Activated CD4-positive, alpha-beta T cell treated with anti-CD3 and anti-CD28 coated beads, Interleukin-2, amount 50 U/mL, for 1 hour (primary cell): ENCODE measurements at places on chromosomes 6 and 20.

GRCh38 chr6:104527761-104528415 lies 331.8 kb downstream of the HACE1 start:
- DNase-seq, result no peak

GRCh38 chr20:44614525-44614924 lies 32.1 kb downstream of the PKIG start:
- no peak for DNase-seq

DNA sequence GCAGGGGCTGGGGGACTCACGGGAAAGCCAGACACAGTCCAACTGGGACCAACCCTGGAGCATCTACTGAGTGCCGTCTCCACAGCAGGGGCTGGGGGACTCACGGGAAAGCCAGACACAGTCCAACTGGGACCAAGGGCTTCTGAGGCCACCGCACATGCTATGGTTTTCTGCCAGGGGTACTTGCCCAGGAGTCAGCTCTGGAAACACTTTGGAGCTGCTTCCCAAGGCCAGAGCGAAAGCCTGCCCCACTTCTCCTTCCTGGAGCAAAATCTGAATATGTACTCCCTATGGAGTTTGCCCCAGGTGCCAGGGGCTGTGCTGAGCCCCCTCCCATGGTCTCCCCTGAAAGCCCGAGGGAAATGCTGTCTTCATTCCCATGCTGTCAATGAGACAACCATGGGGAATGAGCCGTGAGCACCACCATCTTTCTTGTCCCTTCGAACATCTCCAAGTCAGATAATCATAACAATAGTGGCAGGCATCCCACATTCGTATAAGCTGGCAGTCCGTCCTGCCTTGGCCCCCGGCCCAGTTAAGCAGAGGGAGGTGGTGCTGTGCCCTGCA lies 18.5 kb downstream of the PCK1 start:
- no peak for DNase-seq

DNA sequence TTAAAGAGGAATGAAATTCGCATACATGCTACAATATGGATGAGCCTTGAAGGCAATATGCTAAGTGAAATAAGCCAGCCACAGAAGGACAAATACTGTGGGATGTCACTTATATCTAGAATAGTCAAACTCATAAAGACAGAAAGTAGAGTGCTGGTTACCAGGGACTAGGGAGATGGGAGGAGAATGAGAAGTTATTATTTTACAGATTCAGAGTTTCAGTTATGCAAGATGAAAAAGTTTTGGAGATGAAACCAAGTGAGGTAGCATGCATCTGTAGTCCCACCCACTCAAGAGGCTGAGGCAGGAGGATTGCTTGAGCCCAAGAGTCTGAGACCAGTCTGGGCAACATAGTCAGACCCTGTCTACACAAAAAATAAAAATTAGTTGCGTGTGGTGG lies 82.5 kb upstream of the ARID1B start:
- no peak for DNase-seq

- no peak for DNase-seq
Measured at GRCh38 chr6:52726741-52727535, 36.3 kb downstream of the GSTA2 start.

DNA sequence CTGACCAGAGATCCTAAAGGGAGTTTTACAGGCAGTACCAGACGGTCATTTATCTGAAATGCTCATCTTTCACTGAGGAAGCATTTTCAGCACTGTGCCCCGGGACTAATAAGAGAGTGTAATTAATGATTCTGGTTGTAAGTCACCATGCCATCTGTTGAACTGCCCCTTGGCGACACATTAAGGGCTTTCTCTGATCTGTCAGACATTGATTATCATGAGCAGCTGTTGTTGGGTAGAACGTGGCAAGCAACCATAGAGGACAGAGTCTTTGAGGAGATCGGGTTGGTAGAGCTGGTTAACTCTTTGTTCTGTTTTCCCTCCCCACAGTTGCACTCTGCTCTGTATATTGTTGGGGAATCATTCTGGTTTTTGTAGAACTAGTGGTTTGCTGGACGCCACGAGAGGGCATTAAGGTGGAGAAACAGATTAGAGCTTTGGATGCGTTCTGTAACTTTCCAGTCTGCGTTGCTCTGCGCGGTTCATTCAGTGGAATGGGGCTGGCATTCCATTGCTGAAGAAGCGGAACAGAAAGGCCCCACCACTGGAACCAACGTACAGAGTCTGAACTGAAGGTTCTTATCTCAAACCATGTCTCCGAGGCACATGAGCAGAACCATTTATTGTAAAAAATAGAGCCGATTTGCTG lies 34.3 kb downstream of the RPRD1B start:
- DNase-seq, result no peak

DNA sequence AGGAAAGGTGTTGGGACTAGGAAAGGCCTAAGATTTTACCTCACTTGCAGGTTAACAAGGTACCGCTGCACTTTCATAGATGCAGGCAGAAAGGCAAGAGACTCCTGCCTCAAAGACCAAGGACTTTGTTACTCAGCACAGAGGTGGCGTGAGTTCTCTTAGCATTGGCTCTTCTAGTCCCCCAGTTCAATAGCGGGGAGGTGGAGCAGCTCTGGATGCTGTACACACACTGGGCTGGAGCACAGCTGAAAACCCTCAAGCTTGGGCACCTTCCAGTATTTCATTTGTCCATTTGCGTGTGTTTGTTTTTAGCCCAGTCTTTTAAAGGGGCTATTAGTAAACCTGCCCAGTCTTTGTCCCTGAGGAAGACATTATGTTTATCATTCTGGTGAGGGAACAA lies 345.2 kb downstream of the FARS2 start:
- DNase-seq, result no peak

GRCh38 chr6:162069995-162070394 lies 657.6 kb downstream of the PRKN start:
- no peak for DNase-seq

DNA sequence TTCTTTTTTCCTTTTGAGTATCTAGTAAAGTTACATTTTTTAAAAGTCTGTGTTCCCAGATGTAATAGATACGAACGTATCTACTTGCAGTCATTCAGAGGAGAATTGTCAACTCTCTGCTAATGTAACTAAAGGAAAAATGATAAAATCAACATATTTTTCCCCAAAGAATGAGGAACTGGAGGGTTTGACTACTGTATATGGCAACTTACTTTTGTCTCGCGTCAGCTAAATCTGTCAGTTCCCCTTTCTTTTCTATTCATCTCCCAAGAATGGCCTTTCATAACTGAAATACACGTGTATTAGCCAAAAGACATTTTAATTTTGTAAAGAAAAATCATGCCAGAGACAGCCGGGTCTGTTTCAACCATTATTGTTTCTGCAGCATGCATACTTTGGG lies 5.4 kb downstream of the EYA2 start:
- no peak for DNase-seq

DNA sequence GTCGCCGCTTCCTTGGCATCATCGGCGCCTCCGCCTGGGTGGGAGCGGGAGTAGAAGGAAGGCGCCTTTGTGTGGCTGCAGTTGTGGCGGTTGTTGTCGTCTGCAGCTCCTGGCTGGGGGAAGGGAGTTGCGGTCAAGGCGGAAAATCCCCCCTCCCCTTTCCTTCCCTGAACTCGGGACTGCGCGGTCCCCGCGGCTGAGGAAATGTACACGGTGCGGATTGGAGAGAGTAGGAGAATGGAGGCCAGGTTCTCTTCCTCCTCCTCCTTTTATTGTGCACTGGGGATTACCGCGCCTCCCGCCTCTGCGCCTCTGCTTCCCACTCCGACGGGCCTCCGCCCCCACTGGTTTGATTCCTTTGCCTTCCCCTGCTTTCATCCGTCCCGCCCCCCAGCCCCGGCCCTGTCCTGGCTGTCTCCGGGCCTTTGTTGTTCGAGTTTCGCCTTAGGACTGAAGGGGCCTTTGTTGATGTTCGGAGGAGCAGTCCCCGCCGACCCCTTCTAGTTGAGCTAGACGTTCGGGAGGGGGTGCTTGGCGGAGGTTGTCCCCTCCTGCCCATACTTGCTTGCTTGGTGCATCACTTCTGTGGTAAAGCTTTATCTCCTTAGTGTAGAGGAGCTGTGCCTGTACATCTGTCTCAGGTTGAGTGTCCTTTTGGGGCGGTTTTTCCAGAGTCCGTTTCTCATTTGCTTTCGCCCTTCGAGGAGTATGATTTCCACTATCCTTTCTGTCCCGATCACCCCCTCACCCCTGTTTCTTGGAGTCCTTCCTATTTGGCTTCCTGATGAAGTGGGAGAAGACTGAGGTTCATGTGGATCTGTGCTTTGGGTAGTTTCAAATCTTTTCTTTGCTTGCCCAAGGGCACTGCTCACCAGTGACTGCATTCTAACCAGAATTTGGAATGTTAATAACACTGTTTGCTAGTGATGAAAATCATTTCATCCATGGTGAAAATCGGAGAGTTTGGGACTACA lies 764 bp downstream of the ZNF292 start:
- DNase-seq, result peak; percentile 34

GRCh38 chr6:89321131-89321970 lies 6.3 kb upstream of the GABRR2 start:
- DNase-seq, result no peak

DNA sequence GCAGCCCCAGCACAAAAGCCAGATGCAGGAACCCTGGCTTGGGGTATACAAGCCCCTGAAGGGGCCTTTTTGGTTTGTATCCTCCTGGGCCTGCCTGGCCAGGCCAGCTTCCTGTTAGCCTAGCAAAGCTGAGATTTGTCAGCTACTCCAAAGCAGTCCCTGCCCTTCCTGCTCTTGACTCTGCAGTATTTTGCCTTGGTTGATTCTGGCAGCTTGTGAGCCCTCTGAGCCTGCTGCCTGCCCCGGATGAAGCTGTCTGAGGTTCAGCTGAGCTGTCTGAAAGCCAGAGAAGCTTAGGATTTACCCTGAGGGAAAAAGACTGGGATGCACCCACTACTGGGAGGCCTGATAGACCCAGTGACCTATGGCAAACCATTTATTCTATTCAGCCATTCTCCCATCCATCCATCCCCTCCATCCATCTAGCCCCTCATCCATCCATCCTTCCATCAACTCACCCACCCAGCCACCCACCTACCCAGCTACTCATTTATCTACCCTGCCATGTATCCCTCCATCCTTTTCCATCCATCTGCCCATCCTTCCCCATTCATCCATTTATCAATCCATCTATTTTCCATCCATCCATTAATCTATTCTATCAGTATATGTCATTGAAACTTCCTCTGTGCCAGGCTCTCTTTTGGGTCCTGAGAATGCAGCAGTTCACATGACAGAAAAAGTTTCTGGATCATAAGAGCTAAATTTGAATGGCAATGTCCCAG lies 307.5 kb downstream of the DHX35 start:
- no peak for DNase-seq

- DNase-seq, result no peak
Measured at GRCh38 chr20:59181936-59182335, 18.3 kb downstream of the ZNF831 start.

DNA sequence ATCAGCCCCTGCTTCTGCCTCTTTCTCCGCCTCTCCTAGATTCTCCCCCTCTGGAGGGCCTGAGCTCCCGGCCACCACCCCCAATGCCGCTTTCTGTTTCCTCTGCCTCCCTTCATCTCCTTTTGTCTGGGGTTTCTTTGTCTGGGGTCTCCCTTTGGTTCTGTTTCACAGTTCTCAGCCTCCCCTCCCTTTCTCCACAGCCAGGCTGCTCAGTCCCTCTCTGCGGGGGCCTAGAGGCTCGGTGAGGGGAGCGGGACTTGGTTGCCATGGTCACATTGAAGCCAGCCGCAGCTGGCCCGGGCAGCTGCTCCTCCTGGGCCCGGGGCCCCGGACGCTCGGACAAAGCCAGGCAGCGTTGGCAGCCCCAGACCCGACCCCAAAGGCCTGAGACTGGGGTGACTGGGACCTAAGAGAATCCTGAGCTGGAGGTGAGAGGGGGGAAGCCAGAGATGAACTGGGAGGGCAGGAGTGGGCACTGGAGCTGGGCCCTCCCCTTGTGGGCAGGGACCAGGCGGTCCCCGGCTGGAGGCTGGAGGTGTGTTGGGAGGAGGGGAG lies 3.5 kb upstream of the DDR1 start:
- DNase-seq, result no peak

GRCh38 chr6:52635049-52635577 lies 35.8 kb upstream of the TMEM14A start:
- DNase-seq, result no peak

DNA sequence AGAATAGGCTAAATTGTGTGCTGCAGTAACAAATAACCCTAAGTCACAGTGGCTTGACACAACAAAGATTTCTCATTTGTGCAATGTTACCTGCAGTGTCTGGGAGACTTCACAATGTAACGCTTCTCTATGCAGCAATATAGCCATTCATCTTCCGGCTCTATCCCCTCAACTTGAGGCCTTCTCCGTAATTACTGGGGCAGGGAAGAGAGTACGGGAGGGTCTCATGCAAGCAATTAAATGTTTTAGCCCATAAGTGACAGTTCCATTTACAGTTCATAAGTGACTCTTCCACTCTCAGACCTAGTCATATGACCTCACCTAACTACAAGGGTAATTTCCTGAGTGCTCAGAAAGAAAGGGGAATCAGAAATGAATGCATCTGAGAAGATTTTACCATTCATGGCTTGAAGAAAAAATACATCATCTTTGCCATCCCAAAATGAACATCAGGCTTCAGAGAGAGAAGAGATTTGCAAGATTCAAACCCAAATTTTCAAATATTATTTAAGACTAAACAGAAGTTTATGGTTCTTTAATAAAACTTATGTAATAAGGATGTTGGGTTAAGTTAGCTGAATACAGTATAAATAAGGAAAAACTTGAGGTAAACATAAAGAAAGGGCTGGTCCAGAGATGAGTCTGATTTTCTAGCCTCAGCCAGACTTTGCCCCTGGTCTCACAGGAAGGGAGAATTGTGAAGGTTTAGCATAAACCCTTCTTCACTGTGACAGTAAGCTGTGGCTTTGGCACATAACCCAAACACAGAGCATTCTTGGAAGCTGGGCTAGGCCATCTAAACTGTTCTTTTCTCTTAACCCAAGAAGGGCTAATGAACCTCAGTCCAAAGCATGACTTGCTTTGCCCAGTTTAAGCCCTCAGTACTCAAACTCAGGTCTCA lies 13.3 kb downstream of the GPR6 start:
- no peak for DNase-seq

- DNase-seq, result no peak
Measured at GRCh38 chr6:131549811-131550210, 23.2 kb upstream of the ARG1 start.
